SHP77 (cell line): ENCODE measurements at places on chromosomes 5 and 9.

- DNase-seq: no peak
These were observed 216.9 kb downstream of the TTLL11 start for GRCh38 chr9:121876255-121876654.

- no peak for DNase-seq
These were observed 28.6 kb downstream of the CYFIP2 start for GRCh38 chr5:157294407-157295091.

DNA sequence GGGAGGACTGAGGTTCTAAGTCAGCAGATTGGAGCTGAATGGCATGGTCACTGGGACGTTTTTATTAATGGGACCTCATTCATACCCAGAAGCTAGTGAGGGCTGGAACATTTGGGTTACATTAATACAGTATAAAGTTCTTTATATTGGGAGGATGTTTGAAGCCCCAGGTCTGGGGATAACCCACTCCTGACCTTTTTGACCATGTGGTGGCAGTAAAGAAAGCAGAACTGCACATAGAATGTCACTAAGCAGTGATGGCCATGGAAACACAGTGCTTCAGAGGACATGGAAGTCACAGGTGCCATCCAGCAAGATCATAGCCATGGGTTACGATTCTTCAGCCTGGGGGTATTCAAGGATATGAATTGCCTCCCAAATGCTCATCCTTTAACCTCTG lies 176.0 kb downstream of the ATP10B start:
- no peak for DNase-seq

- no peak for DNase-seq
These were observed 123.0 kb downstream of the EGFLAM start for GRCh38 chr5:38381361-38381760.

- DNase-seq: no peak
These were observed 8.4 kb downstream of the FLT4 start for GRCh38 chr5:180640861-180641565.

GRCh38 chr5:7347377-7347776 lies 48.6 kb upstream of the ADCY2 start:
- DNase-seq: no peak

- DNase-seq: no peak
These were observed 563.8 kb downstream of the TLE1 start for GRCh38 chr9:81125446-81126092.

GRCh38 chr9:10054456-10054855 lies 558.3 kb downstream of the PTPRD start:
- no peak for DNase-seq

GRCh38 chr5:104170926-104171325 lies 608.3 kb upstream of the NUDT12 start:
- no peak for DNase-seq

- no peak for DNase-seq
These were observed 2.7 kb downstream of the CNTLN start for GRCh38 chr9:17137566-17137965.

DNA sequence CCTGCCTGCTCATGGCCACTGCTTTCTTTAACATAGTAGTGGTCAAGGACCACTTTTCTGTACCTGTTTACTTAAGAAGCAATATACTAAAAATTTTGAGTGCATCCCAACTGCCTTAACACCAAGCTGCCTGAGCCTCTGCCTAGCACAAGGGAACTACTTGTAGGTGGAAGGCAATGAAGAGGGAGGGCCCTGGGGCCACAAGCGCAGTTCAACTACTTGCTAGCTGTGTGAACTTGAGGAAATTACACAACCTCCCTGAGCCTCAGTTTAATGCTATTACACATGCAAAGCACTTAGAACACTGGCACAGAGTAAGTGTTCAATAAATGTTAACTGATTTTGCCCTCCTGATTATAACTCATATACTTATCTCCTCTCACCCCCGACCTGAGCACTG lies 6.3 kb downstream of the ARL15 start:
- DNase-seq: no peak

DNA sequence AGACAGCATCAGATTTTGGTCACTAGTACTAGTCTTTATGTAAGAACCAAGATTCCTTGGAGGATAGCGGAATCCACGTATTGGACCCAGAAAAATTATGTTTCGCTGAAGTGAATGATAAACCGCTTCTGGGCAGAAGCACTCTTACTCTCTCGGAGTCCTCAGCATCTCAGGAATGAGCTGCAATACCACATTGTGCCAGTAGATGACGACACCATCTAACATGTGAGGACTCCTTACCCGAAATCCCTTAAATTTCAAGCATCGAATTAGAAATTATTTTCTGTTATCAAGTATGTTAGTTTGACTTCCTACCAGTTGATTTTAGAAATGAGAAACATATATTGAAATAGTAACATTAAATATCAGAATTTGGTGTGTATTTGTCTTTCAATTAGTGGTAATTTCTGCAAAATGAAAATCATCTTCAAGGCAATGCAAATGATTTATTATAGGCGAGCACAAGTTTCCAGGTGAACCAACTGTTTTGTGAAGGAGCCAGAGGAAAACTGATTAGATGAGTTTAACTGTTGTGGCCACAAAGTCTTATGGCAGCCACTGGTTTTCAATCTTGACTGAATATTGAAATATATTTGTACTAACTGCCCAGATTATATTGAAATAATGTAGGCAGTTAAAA lies 66.0 kb upstream of the CAMK4 start:
- peak; percentile 47 for DNase-seq
